ENCODE measurements at places on chromosomes 2 and 18.

GRCh38 chr18:70036771-70037347, 89.2 kb upstream of the CD226 start:
- no peak for DNase-seq

GRCh38 chr18:50573679-50574078, 13.8 kb downstream of the MAPK4 start:
- DNase-seq = no peak

DNA sequence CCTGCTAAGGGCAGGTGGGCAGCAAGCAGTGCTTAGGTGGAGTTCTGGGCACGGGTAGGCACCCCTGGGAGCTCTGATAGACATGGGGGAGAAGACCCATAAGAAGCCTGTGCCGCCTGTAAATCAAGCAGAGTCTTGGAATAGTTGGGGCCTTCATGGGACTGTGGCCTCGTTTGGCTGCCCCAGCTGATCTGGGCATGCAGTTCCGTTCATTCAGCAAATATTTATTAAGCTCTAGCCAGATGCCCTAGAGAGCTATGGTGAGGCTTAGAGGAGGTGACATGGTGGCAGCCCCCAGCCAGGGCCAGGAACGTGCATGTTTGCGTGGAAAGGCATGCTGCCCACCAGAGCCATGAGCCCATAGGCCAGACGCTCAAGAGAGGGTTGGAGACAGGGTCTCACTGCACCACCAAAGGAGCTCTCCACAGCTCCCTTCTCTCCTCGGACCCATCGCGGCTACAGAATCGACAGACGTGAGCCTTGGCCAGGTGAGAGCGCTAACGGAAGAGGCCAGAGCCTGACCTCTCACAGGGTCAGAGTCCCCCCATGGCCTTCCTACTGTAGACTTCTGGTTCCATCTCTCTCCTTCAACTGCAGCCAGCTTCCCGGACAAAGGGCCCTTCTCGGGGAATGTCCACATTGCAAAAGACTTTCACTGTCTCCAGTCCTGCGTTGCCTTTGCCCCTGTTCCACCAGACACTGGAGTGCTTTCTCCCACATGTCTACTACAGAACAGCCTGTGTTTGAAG, 135.7 kb downstream of the INHBB start:
- no peak for DNase-seq

GRCh38 chr2:100627330-100628300, 64.8 kb downstream of the PDCL3 start:
- DNase-seq = no peak

GRCh38 chr2:8540552-8541055, 141.3 kb upstream of the ID2 start:
- no peak for DNase-seq

- DNase-seq = no peak
These were observed 33.6 kb downstream of the PLEKHA3 start for GRCh38 chr2:178513876-178514275.

DNA sequence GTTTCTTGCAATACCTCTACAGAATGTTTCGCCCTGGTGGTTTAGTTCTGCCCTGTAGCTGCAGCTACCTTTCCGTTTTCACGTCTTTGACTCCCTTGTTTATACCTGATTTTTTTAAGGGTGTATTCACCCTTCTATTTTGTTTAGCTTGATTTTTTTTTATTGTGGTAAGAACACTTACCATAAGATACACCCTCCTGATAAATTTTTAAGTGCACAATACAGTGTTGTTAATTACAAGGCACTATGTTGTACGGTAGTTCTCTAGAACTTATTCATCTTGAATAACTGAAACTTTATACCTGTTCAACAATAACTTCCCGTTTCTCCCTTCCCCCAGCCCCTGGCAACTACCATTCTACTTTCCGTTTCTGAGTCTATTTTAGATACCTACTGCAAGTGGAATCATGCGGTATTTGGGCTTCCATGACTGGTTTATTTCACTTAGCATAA, 48.9 kb upstream of the NABP1 start:
- no peak for DNase-seq
